ENCODE measurements at places on chromosomes 2 and 18.

DNA sequence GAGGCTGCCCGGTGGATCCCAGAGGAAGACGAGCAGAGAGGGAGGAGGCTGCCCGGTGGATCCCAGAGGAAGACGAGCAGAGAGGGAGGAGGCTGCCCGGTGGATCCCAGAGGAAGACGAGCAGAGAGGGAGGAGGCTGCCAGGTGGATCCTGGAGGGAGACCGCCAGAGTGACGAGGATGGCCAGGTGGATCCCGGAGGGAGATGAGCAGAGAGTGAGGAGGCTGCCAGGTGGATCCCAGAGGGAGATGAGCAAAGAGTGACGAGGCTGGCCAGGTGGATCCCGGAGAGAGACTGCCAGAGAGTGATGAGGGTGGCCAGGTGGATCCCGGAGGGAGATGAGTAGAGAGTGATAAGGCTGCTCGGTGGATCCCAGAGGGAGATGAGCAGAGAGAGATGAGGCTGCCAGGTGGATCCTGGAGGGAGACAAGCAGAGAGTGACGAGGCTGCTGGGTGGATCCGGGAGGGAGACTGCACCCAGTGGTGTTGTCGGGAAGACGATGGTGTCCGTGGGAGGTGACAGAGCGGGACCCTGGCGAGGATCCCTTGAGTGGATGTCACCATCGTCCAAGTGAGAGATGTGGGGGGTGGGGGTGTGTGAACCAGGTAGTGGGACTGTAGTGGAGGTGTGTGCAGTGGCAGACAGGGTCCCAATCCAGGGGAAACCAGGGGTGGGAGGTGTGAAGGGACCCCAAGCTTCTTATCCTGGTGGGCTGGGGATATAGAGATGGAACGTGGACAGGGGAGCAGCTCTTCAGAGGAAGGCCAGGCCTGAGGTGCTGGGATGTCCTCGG, 22.3 kb downstream of the DCDC2C start:
- no peak for DNase-seq

- no peak for DNase-seq
These were observed 148.3 kb downstream of the HNMT start for GRCh38 chr2:138112536-138112935.

GRCh38 chr2:175932675-175933074, 69.4 kb downstream of the LNPK start:
- DNase-seq = no peak

DNA sequence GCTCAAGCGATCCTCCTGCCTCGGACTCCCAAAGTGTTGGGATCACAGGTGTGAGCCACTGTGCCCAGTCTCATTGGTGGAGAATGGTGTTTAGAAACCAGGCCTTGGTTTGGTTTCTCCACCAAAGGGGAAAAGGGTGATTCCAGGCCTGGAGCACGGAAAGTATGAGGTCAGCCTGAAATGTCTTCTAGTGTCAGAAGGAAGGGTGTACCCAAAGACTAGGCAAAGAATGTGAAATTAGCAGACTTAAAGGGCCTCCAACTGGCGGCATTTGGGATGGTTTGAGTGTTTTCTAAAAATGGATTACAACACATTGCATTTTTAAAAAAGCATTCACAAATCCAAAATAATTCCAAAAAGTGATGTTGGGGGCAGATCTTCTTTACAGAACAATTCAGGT, 139.6 kb downstream of the SH3BP4 start:
- DNase-seq = no peak

GRCh38 chr2:26706616-26707473, 14.3 kb downstream of the KCNK3 start:
- DNase-seq = no peak

- no peak for DNase-seq
These were observed 4.4 kb downstream of the TBR1 start for GRCh38 chr2:161420406-161421074.

GRCh38 chr18:80009661-80010550, 21.5 kb upstream of the TXNL4A start:
- DNase-seq = no peak

GRCh38 chr2:196809260-196809659, at the start of gene C2orf66:
TSS of gene C2orf66 (minus strand) at chr2:196809355. CDS start at chr2:196809336, 19 bp downstream.
- no peak for DNase-seq

GRCh38 chr2:33577668-33578067, 21.4 kb downstream of the FAM98A start:
- no peak for DNase-seq

GRCh38 chr18:24231773-24232735, 93.2 kb downstream of the CABYR start:
- no peak for DNase-seq

DNA sequence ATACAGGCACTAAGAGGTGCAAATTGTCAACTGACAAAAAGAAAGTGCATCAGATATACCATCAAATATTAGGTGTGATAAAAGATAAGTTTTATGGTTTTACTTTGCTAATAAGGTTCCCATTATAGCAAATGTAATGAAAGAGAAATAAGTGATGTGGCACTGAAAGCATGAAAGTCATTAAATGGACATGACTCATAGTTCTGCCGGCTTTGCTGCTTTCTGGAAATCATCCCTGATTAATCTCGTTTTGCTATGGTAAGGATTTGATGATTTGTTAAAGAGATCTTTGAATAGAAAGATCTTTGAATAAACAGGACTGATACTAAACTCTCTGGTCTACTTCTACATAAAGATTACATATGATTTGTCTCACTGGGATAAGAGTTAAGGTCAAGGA, 72.7 kb downstream of the CLIP4 start:
- DNase-seq = no peak

DNA sequence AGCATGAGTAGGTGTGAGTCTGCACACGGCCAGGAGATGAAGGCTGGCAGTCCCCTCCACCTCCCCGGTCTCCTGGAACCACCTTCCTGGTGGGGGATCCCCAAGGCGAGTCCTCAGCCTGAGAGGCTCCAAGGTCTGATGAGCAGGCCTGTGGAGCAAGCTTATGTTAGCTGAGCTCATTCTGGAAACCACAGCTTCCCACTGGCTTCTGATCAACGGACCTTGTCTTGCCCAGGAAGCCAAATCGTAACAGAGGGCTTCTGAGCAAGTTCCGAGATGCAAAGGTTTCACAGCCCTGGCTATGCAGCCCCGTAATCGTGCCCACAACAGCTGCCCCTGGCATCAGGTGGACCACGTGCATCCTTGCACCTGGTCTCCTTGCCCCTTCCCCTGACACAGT, 28.8 kb upstream of the GPR55 start:
- DNase-seq = no peak
